Large intestine (tissue), 12 donors: ENCODE measurements at places on chromosomes 3 and 15. TPM values are rescaled to one million over a fixed set of nuclear protein-coding genes. Genes with fewer than 3 reads are reported as not detected.

The GABRG3 gene
- 0.57 TPM for polyA plus RNA-seq

The CNTN6 gene
- polyA plus RNA-seq: 2.5 TPM

The FBLN2 gene
- 14.4 TPM for polyA plus RNA-seq

The DNAJB8 gene
- not detected for polyA plus RNA-seq

The GATA2 gene
- polyA plus RNA-seq: 1.9 TPM

The MAP1A gene
- 5.4 TPM for polyA plus RNA-seq

The CMTM7 gene
- polyA plus RNA-seq: 10.9 TPM

The CX3CR1 gene
- polyA plus RNA-seq: 2.8 TPM

The MST1R gene
- polyA plus RNA-seq: 49.8 TPM

The PLSCR2 gene
- polyA plus RNA-seq: 0.79 TPM

The TPRG1 gene
- polyA plus RNA-seq: 0.64 TPM

The SLC51B gene
- 20.2 TPM for polyA plus RNA-seq

The ADAMTSL3 gene
- polyA plus RNA-seq: 8.0 TPM

The C3orf20 gene
- not detected for polyA plus RNA-seq

The AGBL1 gene
- polyA plus RNA-seq: 0.04 TPM

The SEC22A gene
- 16.5 TPM for polyA plus RNA-seq
